Activated naive CD4-positive, alpha-beta T cell treated with anti-CD3 and anti-CD28 coated beads, Interleukin-2, amount 10 ng/mL, durations not matched to agents 5 hours and 36 hours (primary cell): ENCODE measurements at places on chromosomes 5 and 9. TPM values are rescaled to one million over a fixed set of nuclear protein-coding genes. Genes with fewer than 3 reads are reported as not detected.

CDHR2 gene
- total RNA-seq: 1.9 TPM

SH3RF2 gene
- total RNA-seq: not detected

INSYN2B gene
- not detected for total RNA-seq

CYLC2 gene
- not detected for total RNA-seq

F2RL2 gene
- total RNA-seq: not detected

JAKMIP2 gene
- 0.35 TPM for total RNA-seq

PDE8B gene
- total RNA-seq: 0.60 TPM

NMUR2 gene
- not detected for total RNA-seq
